ENCODE measurements at places on chromosomes 5 and 9. TPM values are rescaled to one million over a fixed set of nuclear protein-coding genes. Genes with fewer than 3 reads are reported as not detected.

The KIF20A gene
- 1.1 TPM for total RNA-seq

The BRD3 gene
- 32.6 TPM for total RNA-seq

The COL15A1 gene
- total RNA-seq: 129 TPM

The LECT2 gene
- not detected for total RNA-seq

The C9orf50 gene
- total RNA-seq: not detected

The FKTN gene
- 14.7 TPM for total RNA-seq

The ANXA2R gene
- 2.3 TPM for total RNA-seq

The PTAR1 gene
- 48.3 TPM for total RNA-seq

The DAP gene
- total RNA-seq: 86.9 TPM

Measured in posterior vena cava (tissue), 2 donors.